ENCODE measurements at places on chromosomes 3 and 15. TPM values are rescaled to one million over a fixed set of nuclear protein-coding genes. Genes with fewer than 3 reads are reported as not detected.

GRK7 gene
- total RNA-seq = 0.15 TPM

CCDC33 gene
- total RNA-seq = not detected

ALS2CL gene
- total RNA-seq = 4.5 TPM

IQGAP1 gene
- total RNA-seq = 263 TPM

ANKRD63 gene
- total RNA-seq = not detected

GRCh38 chr15:31268108-31268501 lies 58.5 kb upstream of the KLF13 start:
- DNase-seq = no peak

GRCh38 chr3:65573548-65574116 lies 465.1 kb downstream of the MAGI1 start:
- no peak for DNase-seq

DNA sequence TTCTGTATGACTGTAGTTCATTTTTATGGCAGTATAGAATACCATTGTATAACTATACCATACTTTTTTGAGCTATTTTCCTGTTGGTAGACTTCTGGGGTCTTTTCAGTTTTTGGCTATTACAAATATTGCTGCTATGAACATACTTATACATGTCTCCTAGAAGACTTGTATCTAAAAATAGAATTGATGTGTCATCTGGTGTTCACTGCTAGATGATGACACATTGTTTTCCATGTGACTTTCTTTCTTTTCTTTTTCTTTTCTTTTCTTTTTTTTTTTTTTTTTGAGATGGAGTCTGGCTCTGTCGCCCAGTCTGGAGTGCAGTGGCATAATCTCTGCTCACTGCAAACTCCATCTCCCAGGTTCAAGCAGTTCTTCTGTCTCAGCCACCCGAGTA lies 69.8 kb downstream of the SH3GL3 start:
- no peak for DNase-seq

DNA sequence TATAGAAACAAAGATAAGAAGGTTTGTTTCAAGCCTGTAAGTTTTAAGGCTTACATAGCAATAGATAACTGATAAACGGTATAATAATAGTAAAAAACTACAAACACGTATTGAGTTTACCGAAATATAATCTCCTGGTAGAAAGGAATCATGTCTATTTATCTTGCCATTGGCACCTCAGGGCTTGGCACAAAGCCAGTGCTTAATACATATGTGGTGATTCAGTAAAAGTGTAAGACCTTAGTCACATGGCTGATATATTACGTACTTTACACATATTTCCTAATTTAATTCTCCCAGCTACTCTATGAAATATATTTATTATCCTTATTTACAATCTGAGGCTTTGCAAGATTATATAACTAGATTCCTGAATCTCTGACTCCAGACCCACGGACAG lies 32.0 kb upstream of the SLCO3A1 start:
- no peak for DNase-seq

GRCh38 chr3:108041253-108041652 lies 49.6 kb downstream of the CD47 start:
- DNase-seq = no peak

DNA sequence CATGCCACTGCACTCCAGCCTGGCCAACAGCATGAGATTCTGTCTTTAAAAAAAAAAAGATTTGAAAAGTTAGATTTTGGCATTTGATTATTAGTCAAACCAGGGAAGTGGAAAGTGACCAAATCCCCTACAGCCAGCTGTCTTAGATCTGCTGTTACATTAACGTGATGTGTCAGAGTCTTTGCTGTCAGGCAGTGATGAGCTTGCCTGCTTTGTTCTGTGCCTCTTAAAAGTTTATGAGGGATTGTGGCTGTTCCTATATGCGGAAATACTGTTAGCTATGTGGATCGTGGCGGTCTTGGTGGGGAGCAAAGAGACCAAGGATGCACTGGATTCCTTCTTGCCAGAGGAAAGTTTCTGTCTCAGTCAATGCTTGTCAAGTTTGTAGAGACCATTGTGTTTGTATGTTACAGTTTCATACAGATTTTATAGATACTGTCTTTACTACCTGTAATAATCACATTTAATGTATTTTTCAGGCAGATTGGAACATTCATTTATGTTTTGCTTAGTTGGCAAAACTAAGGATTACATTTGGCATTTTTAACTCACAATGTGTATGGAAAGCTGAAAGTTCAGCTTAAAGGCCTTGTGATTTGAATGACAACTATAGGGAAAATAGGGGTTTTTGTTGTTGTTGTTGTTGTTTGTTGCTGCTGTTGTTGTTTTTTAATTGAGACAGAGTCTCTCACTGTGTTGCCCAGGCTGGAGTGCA lies 137.4 kb downstream of the VPS8 start:
- DNase-seq = no peak

GRCh38 chr3:171011109-171011872 lies 15.2 kb downstream of the SLC2A2 start:
- no peak for DNase-seq

DNA sequence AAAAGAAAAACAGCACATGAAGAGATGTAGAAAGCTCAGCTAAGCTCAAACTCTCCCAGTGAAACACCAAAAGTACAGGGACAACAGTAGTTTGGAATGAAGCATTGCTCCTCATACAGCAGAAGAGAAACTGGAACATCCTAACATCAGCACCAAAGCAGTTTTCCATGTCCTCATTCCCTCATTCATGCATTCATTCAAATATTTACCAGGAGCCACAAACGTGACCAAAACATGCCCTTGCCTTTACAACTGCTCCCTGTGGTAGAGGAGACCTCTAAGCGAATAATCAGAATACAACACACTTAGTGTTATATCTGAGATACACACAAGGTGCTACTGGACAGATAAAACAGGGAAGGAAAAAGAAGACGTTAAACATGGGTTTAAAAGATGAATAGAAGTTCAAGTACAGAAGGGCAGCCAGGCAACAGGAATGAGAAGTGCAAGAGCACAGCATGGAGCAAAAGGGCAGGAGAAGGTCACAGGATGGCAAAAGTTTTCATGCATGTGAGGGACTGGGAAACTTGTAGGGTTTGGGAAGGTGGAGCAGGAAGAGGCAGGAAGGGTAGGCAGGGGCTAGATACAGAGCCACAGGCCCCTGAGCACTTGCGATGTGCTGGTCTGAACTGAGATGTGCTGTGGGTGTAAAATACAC lies 58.5 kb upstream of the LMCD1 start:
- DNase-seq = no peak

GRCh38 chr15:93311620-93312019 lies 222.6 kb upstream of the RGMA start:
- no peak for DNase-seq

- peak; percentile 77 for DNase-seq
Observed at GRCh38 chr15:74776821-74777768, 4.8 kb upstream of the CSK start.

GRCh38 chr3:189572249-189572648 lies 58.9 kb upstream of the TP63 start:
- DNase-seq = no peak

GRCh38 chr15:66725464-66725785 lies 23.4 kb downstream of the SMAD6 start:
- no peak for DNase-seq
